ENCODE measurements at places on chromosomes 1 and 21. TPM values are rescaled to one million over a fixed set of nuclear protein-coding genes. Genes with fewer than 3 reads are reported as not detected.

OR6N2 gene
- not detected for total RNA-seq

PLCH2 gene
- total RNA-seq = not detected

TTC3 gene
- total RNA-seq = 171 TPM

TMEM35B gene
- total RNA-seq = 28.6 TPM

BGLAP gene
- total RNA-seq = 0.61 TPM

DNM3 gene
- 0.76 TPM for total RNA-seq

IL19 gene
- not detected for total RNA-seq

RGS13 gene
- total RNA-seq = not detected
